AG20443 (cell line): ENCODE measurements at places on chromosomes 5 and 9.
A peak's percentile ranks its signal among the peaks of the same experiment; 100 is the strongest.

GRCh38 chr5:105696440-105696839 is 1974.3 kb downstream of the EFNA5 start:
- no peak for DNase-seq

- DNase-seq, result no peak
These were observed 848.8 kb downstream of the MAT2B start for GRCh38 chr5:164354139-164354751.

GRCh38 chr5:79020861-79021561 is 35.9 kb upstream of the ARSB start:
- DNase-seq, result peak; percentile 75

- DNase-seq, result no peak
These were observed 653.1 kb downstream of the EFNA5 start for GRCh38 chr5:107017616-107018015.

DNA sequence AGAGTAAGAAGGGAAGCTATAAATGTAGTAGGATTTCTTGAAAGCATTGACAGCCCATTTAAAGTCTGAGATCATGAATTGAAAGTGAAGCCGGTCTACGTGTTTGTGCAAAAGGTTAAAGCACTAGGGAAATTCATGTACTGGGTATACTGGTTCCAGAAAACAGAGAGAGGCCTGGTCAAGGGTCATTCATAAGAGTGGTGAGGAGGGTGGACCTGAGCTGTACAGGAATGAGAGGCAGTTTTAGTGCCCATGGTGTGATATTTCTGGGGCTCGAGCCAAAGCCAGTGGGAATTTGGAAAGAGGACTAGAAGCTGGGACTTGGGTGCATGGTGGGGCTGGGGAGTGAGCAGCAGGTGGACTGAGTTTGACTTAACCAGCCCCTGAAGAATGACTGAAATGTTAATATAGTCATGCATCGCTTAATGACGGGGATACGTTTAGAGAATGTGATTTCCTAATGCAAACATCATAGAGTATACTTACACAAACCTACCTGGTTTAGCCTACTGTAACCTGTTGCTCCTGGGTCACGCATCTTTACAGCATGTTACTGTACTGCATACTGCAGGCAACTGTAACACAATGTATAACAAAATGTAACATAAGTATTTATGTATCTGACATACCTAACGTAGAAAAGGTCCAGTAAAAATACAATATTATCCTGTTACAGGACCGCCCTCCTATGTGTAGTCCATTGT is 173.0 kb downstream of the MAST4 start:
- no peak for DNase-seq

DNA sequence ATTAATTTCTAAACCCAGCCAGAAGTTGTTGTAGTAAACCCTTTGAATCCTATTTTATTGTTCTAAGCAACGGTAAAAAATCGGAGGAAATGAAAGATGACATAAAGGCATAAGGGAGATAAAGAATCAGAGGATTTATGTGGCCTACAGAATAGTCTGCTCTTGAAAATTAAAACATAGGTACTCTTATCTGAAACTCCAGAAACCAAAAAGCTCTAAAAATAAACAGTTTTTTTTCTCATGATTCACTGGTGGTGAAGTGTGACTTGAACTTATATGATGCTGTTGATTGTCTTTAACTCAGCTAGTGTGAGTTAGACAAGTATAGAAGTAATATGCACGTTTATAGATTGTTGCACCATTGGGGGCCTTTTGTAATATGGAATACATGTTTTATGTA is 80.3 kb downstream of the HSD17B4 start:
- DNase-seq, result no peak

DNA sequence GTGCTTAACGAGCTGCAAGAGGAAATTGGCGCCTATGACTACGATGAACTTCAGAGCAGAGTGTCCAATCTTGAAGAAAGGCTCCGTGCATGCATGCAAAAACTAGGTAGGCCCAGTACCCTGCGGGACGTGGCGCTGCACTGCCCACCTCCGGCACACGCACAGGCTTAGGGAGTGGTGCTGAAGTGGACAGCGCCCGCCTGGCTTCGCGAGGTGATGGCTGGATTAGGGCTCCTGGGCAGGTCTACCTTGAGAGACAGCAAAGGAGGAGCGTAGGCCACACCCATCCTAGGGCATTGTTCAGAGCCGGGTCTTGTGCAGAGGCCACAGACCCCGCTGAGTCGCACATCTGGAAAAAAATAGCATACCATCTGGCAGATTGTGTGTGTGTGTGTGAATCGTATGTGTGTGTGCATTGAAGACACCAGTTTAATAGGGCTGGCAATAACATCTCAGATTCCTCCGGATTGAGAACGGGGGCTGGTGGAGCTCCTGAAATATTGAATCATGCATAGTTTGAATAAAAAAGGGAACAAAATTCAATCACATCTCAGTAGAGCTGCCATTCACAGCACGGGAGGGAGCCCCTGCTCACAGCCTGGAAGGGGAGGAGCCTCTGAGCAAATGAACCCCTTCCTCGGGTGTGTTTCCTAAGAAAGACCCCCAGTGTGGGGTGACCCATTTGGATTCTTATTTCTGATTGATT is 11.1 kb downstream of the OLFM1 start:
- DNase-seq, result peak; percentile 37

DNA sequence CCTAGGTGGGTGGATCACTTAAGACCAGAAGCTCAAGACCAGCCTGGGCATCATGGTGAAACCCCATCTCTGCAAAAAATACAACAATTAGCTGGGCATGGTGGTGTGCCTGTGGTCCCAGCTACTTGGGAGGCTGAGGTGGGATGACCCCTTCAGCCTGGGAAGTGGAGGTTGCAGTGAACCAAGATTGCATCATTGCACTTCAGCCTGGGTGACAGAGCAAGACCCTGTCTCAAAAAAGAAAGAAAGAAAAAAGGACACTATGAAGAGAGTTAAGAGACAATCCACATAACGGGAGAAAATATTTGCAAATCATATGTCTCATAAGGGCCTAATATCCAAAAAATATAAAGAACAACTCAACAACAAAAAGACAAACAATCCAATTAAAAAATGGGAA is 57.9 kb downstream of the NDST1 start:
- DNase-seq, result no peak

DNA sequence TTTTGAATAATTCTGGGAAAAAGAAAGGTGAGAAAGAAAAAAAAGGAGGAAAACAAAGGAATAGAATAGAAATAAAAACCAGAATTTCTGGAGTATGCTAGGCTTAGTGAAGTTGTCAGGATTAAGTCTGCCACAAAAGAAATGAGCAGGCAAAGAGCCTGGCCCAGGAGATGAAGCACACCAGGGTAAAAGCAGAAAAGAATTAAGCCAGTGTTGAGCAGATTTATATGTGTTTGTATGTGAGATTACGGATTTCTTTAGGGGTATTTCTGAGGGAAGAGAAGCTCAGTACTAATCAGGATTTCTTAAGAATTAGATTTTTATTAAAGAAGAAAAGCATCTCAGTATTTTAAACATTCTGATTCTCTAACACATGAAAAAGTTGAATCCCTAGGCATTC is 74.5 kb downstream of the MRPS27 start:
- DNase-seq, result no peak

DNA sequence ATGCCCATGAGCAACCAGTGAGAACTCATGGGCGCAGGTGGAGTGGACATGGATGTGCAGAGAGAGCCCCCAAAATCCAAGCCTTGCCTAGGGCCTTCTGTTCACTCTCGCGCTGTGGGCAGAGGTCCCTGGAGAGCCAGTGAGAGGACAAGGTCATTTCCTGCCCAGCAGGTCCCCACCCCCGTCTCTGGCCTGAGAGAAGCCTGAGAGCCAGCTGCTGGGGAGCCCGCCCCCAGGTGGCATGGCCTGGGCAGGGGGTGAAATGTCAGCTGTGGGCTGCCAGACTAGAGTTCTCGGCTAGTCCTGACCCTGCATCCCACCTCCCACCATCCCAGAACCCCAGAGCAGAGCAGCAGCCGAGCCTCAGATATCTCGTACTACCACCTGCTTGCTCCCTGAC is 85.3 kb downstream of the BARX1 start:
- no peak for DNase-seq

GRCh38 chr9:120375316-120375715 is 204.7 kb downstream of the CDK5RAP2 start:
- DNase-seq, result no peak

GRCh38 chr5:135729321-135729786 is 105.1 kb upstream of the SLC25A48 start:
- no peak for DNase-seq

DNA sequence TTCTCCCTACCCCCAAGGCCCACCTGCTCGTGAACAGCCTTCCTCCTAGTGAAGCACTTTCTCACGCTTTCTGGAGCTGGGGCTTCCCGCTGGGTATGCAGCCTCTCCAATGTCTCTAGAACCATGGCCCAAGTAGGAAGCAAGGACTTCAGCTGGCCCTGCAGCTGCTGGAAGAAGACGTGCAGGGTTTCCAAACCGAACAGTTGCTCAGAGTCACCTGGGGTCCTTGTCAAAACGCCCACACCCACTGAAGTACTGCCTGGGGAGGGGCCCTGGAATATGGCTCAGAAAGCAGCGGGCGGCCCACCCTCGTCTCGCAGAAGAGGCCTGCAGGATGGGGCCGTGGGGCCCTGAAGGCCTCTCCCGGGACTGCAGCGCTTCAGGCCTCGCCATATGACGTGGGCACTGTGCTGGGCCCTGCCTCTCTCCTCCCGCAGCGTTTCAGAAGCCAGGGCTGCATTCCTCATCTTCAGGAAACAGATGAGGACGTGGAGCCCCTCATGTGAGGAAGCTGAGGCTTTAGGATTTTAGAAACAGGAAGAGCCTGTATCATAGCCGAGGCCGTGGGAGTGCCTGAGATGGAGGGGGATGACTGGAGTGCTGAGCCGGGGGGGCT is 116.0 kb upstream of the LMX1B start:
- no peak for DNase-seq

DNA sequence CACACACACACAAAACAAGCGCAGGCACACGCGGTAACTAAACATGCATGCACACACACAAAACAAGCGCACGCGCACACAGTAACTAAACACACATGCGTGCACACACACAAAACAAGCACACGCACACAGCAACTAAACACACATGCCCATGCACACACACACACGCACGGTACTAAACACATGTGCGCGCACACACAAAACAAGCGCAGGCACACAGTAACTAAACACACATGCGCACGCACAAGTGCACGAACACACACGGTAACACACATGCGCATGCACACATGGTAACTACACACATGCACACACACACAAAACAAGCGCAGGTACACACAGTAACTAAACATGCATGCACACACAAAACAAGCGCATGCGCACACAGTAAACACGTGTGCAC is 19.9 kb upstream of the SLC6A3 start:
- no peak for DNase-seq

DNA sequence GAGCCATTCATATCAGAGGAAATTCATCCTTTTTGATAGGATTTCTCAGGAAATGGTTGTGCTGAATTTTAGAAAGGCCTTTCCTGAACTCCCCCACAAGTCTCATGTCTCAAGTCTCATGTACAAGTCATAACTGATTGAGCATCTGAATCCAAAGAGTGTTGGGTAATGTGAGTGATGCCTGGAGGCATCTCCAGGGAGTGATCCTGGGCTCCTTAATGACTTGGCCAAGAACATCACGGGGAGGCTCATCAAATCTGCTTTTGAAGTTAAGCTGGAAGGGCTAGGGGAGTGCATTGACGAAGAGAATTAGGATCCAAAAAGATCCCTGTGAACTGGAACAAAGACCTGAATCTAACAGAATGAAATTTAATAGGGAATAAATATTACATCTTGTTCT is 79.2 kb downstream of the MAST4 start:
- DNase-seq, result no peak

GRCh38 chr5:60856066-60856465 is 12.0 kb upstream of the ELOVL7 start:
- peak; percentile 26 for DNase-seq

DNA sequence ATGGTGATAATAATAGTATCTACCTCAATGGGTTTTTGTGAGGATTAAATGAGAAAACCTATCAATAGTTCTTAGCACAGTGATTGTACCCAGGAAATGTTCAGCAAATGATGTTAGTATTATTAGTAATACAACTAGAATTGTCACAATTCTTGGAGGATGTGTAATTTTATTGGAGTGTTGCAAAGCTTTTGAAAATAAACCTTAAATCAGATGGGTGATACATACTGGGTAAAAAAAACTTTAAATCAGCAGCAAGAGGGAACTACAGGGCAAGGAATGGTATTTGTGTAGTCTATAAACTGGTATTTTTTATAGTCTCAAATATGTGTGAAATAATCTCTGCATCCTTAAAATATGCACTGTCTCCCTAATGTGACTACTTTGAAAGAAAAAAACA is 371.6 kb downstream of the PIK3R1 start:
- peak; percentile 20 for DNase-seq

DNA sequence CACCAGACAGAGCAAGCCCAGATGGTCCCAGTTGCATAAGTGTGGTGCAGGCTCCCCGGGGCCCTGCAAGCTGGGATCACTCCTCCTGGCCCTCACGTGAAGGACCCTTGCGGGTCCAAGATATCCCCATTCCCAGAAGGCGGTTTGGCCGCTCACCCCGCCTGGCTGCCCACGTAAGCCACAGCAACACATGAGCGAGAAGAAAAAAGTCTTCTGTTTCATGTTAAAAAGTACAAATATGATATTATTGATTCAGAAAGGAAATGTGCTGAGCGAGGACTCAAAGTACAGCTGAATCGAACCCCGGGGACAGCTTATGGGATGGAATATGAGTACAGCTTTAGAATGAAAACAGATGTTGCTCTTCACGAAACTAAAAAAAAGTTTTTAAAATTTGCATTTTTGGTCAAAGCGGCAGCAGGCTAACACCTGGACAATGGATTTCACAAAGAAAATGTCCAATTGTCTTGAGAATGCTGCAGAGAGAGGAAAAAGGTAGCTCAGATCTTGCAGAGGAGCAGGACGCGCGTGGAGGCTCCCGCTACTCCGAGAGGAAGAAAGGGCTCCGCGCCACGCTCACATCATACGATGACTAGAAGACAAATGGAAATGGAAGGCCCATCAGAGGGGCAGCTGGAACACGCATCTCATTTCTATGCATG is 427.6 kb downstream of the IRX1 start:
- no peak for DNase-seq

GRCh38 chr5:34516686-34517085 is 139.4 kb upstream of the RAI14 start:
- no peak for DNase-seq

- DNase-seq, result no peak
These were observed 112.8 kb upstream of the SLC25A48 start for GRCh38 chr5:135721548-135722090.

GRCh38 chr5:147898875-147899401 is 7.4 kb downstream of the C5orf46 start:
- DNase-seq, result no peak

GRCh38 chr5:171801839-171802238 is 16.2 kb downstream of the SMIM23 start:
- no peak for DNase-seq
